ENCODE measurements at places on chromosomes 6 and 20. TPM values are rescaled to one million over a fixed set of nuclear protein-coding genes. Genes with fewer than 3 reads are reported as not detected.
A peak's percentile ranks its signal among the peaks of the same experiment; 100 is the strongest.

DNA sequence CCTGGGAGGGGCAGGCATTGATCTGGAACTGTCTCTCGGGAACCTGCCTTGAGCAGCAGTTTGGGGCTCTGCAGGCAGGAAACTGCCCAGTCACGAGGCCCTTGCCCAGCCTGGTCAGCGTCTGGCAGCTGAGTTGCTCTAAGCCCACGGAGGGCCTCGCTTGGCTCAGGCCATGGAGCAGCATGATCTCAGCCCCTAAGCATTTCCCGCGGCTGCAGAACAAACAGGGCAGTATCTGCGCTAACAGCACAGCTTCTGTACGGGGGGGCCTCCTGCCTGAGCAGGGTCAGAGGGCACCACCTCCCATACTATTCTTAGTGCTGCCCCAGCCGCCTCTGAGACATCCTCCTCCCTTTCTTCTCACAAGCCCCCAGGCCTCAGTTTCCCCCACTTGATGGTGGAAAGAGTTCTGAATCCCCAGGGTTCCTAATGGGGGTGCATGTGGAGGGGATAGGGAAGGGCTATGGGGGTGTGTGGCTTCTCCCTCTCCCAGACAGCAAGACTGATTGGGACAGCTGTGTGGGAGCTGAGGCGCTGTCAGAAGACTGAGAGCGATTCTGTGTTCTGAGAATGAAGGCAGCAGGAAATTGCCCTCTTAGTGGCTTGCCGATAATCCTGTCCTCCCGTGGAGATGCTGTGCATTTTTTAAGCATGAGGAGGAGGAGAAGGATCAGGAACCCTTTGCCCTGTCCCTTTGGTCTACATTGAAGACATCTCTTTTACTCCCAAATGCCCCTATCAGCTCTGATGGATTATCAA lies 46.4 kb downstream of the MOCS1 start:
- DNase-seq, result no peak

DNA sequence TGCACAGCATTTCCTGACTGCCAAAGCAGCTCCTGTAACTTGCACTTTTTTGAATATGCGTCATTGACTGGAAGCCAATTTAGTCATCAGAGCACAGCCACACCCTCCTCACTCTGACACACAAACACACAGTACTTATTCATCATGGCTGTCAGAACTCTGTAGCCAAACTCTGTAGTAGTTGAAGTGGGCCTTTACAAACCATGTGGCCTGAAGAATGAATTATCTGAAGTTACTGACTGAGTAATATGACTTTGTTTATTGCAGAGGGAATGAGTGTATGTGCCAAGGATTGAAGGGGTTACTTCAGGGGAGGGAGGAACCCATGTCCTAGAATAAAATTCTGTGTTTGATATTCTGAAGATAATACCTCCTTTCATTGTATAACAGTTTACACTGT lies 102.7 kb downstream of the FIG4 start:
- DNase-seq, result peak; percentile 78

DNA sequence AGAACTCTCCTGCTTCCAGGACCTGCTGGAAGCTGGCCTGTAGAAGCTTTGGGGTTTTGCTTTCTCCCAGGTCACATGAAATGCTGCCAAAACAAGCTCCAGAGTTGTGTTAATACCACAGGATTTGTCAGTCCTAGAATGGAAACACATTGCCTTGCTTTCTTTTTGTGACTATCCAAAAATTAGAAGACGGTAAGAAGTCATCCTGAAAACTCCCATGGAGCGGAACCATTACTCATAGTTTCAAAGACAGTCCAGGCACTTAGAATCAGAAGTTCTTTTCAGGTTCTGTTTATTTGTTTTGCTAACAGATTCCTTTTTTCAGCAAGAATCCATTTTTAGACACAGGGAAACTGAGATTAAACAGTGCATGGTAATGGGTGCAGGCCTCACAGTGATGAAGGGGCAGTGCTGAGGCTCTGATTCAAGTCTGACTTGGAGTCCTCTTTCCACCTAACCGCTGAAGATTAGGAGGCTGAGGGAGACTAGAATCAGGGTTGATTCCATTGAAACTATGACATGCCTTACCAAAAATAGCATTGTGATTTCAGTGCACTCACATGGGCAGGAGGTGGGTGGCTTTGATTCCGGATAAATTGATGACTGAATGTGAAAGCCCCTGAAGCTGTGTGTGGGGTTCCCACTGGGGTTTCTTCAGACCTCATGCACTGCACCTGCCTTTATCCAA lies 72.2 kb upstream of the NAA20 start:
- DNase-seq, result no peak

GRCh38 chr6:74967821-74968220 lies 238.0 kb downstream of the COL12A1 start:
- DNase-seq, result no peak

DNA sequence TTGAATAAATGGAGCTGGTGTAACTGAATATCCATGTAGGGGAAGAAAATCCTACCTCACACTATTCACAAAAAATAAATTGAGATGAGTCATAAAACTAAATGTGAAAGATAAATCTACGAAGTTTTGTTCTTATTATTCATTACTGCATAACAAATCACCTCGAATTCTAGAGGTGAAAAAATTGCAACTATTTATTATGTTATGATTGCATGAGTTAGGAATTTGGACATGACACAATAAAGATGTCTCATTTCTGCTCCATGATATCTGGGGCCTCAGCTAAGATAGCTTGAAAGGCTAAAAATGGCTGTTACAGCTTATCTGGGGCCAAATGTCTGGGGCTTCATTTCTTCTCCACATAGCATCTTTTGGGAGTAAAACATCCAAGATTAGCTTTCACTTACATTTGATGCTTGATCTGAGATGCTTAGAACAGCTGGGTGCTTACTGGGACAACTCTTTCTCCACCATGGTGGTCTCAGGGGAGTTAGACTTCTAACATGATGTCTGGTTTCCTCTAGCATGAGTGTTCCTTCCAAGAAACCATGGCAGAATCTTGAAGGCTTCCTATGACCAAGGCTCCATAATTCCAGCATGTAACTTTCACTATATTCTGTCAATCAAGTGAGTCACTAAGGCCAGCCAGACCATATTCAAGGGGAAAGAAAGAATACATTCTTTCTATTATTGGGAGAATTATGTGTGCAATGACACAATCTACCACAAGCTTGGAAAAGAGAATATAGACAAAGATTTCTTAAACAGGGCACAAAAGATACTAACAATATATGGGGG lies 30.1 kb downstream of the OR2B6 start:
- peak; percentile 13 for DNase-seq

- DNase-seq, result no peak
Measured at GRCh38 chr6:82410151-82410648, 46.6 kb downstream of the TPBG start.

DNA sequence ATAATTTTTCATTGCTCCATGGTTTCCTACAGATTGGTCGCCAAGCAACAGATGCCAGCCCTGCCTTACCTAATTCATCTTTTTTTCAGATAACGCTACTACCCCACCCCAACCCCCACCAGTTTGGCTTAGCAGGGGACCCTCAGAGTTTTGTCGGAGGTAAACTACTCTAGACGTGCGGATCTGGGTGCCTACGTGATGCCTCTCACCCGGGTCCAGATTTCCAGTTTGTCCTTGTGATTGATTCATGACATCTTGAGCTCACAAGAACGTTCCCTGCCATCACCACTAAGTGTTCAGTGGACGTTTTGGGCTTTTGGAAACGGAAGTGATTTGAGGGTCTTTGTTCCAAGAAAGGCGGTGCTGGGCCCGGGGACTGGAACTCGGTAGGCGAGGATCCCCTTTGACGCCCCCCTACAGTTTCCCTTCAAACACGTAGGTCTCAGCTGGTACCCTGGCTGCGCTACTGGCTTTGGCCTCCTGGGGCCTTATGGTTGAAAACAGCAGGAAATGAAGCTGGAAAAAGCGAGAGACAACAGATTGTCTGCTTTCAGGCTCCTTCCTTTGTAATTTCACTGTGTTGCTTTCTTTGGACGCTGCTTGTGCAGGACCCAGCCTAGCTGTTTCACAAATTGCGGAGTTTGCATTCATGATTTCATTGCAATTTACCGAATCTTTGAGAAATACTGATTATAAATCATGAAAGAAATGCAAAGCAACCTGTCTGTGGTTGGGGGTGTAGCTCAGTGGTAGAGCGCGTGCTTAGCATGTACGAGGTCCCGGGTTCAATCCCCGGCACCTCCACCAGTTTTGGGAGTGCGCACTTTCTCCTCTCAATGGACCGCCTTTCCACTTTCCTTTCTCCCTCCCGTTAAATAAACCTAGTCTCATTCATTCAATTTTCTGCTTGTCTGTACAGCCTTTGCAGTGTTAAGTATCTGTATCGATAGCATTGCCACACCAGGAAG lies 81.0 kb downstream of the GPX5 start:
- DNase-seq, result no peak

DNA sequence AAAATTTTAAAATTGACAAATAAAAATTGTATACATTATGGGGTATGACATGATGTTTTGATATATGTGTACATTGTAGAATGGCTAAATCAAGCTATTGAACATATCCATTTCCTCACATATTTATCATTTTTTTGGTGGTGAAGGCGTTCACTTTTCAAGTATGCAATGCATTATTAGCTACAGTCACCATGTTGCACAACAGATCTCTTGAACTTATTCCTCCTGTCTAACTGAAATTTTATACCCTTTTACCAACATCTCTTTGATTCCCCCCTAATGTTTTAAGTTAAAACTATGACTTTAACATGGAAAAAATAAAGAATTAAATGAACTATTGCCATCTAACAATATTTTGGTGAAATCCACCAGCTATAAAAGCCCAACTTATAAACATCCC lies 65.2 kb upstream of the UST start:
- DNase-seq, result no peak

DNA sequence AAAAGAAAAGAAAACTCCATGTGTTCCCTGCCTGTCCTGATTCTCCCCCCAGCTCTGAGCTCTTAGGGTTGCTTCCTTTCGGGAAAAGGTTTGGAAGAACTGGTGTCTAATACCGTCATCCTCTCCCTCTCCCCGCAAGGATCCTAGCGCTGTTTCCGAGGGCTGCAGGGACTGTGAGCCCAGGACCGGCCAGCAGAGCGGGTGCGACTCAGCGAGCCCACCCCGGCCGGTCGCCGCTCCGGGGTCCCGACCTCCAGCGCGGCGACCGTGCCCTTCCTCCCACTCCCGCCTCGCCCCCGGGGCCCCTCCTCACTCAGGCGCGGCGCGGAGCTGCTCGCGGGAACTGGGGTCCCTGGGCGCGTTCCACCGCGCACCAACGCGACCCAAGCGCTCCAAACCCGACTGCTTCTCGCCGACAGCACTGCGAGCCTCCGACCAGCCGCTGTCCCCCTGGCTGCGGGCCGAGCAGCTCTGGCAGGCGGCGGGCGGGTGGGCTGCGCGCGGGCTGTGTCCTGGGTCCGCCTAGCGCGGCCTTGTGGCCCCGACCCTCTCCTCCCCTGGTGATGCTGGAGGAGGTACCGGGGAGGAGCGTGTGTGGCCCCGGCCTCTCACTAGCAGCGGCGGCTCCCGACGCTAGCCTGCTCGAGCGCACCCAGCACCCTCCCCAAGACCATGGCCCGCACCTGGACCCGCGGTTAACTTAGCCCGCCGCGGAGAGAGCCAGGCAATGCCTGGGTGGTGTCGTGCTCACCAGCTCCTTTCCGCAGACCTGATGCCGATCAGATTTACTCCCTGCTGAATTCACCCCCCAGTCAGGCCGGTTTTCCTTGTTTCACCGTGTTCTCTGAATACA lies at the start of gene PLA2G7:
Gene PLA2G7, minus strand, starts transcription at position 509 of the 853 bp plus-strand sequence. CDS start 12,484 bp downstream, outside the sequence.
- no peak for DNase-seq

DNA sequence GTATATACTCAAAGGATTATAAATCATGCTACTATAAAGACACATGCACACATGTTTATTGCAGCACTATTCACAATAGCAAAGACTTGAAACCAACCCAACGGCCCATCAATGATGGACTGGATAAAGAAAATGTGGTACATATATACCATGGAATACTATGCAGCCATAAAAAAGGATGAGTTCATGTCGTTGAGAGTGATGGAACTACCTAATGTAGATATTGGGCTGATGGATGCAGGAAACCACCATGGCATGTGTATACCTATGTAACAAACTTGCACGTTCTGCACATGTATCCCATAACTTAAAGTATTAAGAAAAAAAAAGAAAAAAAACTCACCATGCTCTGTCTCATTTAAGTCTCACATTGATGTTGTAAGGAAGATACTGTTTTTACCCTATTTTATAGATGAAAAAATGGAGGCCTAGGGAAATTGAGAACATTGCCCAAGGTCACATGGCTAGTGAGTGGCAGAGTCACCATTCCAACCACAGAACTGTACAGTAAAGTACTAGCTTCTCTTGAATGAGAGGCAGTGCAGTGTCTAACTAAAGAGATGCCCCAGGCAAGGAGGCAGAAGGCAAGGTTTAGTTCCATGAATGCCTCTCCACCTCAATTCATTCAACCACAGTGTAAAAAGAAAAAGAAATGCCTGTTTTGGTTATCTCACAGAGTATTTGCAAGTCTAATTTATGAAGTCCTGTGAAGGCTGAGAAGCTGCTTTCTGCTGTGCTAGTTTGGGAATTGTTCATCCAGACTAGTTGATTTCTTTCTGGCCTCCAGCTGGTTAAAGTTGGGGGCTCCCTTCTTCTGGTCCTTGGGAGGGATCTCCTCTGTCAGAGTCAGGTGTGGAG lies 68.2 kb downstream of the FIG4 start:
- no peak for DNase-seq

GRCh38 chr6:10882657-10883171 lies 873 bp upstream of the GCM2 start:
- no peak for DNase-seq

DNA sequence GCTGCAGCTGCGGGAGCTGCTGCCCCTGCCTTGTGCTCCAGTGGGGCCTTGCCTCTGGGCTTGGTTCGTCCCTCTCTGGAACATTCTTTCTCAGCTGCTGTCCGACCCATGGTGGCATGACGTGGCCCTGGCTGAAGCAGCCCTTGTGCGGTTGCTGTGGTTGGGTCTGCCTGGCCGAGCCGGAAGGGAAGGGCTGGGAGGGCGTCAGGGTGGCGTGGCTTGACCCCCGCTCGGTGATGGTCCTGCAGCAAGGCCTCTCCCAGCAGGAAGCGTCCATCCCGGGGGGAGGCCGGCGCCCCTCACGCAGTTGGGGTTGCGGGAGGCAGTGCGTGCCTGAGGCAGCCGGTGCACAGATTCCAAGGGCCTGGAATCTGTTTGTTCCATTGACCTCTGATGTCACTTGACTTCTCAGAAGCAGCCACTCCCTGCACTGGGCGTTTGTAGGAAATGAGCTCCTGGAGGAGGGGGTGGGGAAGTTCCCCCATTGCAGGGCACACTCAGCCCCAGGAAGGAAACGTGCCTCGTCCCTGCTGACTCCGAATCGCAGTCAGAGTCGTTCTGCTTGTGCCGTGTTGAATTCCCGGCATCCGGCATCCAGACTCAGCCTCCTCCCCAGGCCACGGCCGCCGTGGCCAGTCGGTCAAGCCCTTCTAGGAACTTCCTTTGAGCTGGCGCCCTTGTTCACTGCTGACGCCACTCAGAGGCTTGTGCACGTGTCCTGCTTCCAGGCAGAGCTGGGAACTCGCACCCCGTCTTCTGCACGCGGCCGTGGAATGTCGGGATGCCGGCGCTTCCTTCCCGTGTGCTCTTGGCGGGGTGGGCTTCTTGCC lies 9.7 kb upstream of the TNFRSF6B start:
- no peak for DNase-seq

Gene POU3F2
- not detected for polyA plus RNA-seq

Gene DZANK1
- 1.7 TPM for polyA plus RNA-seq

Gene TREML1
- polyA plus RNA-seq, result 0.51 TPM

Gene TNFRSF6B
- polyA plus RNA-seq, result 51.9 TPM

Gene SAMD10
- polyA plus RNA-seq, result 0.75 TPM

Data from keratinocyte (primary cell).